ENCODE measurements at places on chromosomes 1 and 21. TPM values are rescaled to one million over a fixed set of nuclear protein-coding genes. Genes with fewer than 3 reads are reported as not detected.

DNA sequence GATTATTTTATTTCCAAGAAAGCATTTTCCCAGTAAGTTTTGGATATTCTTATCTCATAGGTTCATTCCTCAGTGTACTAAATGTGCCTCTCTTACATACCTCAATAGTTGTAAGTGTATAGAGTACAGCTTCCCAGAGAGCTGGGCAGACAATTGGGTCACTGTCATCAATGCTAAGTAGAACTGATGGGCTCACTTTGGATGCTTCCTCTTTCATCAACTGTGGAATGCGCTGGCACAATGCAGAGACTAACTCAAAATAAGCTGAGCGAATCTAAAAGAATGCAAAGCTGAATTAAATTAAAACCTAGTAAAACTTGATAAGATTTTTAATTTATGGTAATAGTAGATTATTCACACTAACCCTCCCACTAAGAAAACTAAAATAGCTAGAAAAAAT is 21.5 kb downstream of the LTN1 start:
- no peak for DNase-seq
- no peaks in the 10 kb centered on the region for H3K4me1 ChIP-seq
- H3K4me3 ChIP-seq: no peak overlapping the region
- H3K36me3 ChIP-seq: peaks cover 64% of the 10 kb centered on the region
- H3K27me3 ChIP-seq: no peaks in the 10 kb centered on the region
- H3K27ac ChIP-seq: no peak overlapping the region

DNA sequence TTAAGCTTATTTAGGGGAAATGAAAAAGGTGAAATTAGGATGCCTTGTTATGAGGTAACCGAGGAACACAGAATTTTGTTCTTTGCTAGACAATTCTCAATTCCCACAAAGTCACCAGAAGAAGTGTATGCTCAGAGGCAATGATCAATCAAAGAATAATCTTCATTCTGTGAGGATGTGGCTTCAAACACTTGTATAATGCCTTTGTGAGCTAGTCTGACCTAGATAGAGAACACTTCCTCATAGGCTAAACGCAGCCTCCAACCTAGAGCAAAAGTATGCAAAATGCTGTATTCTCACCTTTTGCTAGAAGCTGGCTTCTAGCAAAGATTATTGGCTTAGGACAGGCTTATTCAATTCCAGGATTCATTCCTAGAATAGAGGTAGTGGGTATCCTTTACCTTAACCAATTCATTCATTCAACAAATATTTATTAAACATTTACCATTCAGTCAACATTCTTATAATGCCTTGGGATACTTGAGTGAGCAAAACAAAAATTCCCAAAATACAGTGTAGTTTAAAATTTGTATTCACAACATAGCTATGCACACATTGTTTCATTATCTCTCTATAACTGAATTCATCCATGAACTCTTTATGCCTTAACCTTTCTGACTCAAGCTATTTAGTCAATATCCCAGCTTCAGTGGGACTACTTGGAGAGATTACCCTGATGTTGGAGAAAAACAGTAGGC is 530.2 kb downstream of the PTPRC start:
- no peaks in the 10 kb centered on the region for H3K36me3 ChIP-seq
- no peak for DNase-seq
- no peaks in the 10 kb centered on the region for H3K27me3 ChIP-seq
- no peak overlapping the region for H3K27ac ChIP-seq

DNA sequence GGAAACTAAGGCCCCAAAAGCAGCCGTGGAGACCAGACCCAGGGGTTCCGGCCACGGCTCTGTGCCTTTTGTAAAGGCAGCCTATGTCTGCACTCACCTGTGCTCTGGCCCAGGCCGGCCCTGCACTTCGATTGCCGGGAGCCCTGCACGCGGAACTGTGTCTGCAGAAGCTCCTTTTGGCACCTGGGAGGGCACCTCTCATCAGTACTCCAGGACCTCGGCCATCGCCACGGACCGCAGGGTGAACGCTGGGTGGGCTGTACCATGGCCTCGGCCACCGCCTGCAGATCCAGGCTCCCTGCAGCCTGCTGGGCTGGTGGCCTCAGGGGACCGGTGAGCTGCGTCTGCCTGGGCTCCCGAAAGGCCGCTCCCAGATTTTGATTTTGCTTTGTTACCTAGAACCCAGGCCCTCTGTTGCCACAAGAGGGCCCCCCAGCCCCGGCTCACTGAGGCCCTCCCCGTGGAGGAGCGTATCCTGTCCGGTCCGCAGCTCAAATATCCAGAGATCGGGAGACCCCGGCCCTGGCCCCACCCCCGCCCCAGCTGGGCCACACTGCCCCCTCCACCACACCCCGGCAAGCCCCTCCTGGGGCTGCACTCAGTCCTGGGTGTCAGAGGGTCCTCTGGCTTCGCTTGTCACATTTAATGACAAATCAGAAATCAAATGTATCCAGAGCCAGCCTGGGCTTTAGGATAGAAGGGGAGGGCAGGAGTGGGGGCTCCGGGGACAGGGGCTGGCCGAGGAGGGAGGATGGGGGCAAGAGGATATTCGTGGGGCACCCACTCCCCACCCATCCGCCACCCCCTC is 60.2 kb upstream of the PDE9A start:
- H3K4me1 ChIP-seq: no peaks in the 10 kb centered on the region
- H3K4me3 ChIP-seq: no peak overlapping the region
- H3K27me3 ChIP-seq: no peaks in the 10 kb centered on the region
- H3K36me3 ChIP-seq: no peaks in the 10 kb centered on the region

LCE1F gene
- not detected for total RNA-seq

TARDBP gene
- 98.8 TPM for total RNA-seq
